ENCODE measurements at places on chromosomes 13 and 19. TPM values are rescaled to one million over a fixed set of nuclear protein-coding genes. Genes with fewer than 3 reads are reported as not detected.

Gene FUT6
- polyA plus RNA-seq = 0.03 TPM

Gene CRX
- polyA plus RNA-seq = not detected

- DNase-seq = no peak
Observed at GRCh38 chr13:30895773-30896172, 10.3 kb upstream of the MEDAG start.

- no peak for DNase-seq
Observed at GRCh38 chr13:41915081-41915480, 45.8 kb downstream of the VWA8 start.

Gene HOMER3
- 28.4 TPM for polyA plus RNA-seq

Gene ATP4B
- polyA plus RNA-seq = not detected

Measured in urinary bladder (tissue), 4 donors.